ENCODE measurements at places on chromosomes 1 and 21.

GRCh38 chr21:15206514-15206913 lies 141.7 kb upstream of the NRIP1 start:
- DNase-seq: no peak

DNA sequence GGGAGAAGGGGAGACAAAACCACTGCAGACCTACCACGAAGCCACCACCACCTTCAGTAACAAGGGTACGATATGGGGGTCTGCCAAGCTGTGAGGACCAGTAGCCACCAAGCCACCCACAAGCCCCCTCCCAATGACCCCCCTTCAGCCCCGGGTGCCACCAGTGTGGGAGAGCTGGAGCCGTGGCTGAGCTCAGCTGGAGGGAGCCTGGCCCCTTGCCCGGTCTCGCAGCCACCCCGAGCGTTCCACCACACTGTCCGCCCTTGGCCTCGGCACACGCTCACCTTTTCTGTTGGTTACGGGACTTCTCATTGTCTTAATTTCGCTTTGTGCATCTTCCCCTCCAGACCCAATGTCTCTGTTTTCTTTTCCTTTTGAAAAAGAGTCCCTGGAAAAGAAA lies 26.4 kb upstream of the CNTN2 start:
- DNase-seq: no peak

GRCh38 chr1:78619446-78619802 lies 824 bp upstream of the IFI44L start:
- DNase-seq: no peak

DNA sequence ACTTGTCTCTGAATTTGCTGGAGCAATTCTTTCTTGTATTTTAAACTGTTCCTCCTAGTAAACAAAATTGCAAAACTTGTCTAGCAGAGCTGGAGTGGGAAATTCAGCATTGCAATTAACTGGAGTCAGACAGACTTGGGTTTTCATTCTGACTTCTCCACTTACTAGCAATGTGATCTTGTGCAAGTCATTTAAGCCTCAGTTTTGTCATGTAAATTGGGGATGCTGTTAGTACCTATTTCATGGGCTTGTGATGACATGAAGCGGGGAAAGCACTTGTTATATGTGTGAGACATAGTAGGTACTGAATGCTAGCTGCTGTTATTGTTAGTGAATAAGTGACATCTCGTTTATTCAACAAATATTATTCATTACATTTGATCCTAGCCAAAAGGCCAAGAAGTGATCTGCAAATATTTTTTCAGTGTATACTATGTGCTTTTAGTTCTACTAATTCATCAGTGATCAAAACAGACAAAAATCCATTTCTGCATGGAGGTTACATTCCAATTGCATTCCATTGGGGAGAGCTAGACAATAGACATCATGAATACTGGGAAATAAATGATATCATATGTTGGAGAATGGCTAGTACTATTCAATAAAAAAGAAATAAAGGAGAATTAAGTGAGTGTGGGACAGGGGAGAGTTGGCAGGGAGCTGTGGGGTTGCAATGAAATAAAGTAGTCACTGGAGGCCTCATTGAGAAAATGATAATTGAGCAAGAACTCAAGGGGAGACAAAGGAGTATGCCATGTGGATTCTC lies 47.1 kb downstream of the CACHD1 start:
- no peak for DNase-seq

GRCh38 chr1:204940591-204940990 lies 69.9 kb downstream of the NFASC start:
- no peak for DNase-seq

Data from stimulated activated CD4-positive, alpha-beta T cell treated with anti-CD3 and anti-CD28 coated beads, TNF-alpha, amount 100 ng/mL, for 1 hour (primary cell).